ENCODE measurements at places on chromosomes 4 and X. TPM values are rescaled to one million over a fixed set of nuclear protein-coding genes. Genes with fewer than 3 reads are reported as not detected.

FAM156B gene
- total RNA-seq = 9.3 TPM

GPC3 gene
- total RNA-seq = 4.0 TPM

MAGED4 gene
- 5.7 TPM for total RNA-seq

TMEM144 gene
- total RNA-seq = 11.8 TPM

F8A3 gene
- 15.7 TPM for total RNA-seq

HGFAC gene
- not detected for total RNA-seq

FGF16 gene
- total RNA-seq = not detected

TRAPPC11 gene
- 20.0 TPM for total RNA-seq

SPATA18 gene
- total RNA-seq = not detected

NUDT10 gene
- total RNA-seq = not detected

GAGE1 gene
- not detected for total RNA-seq
